ENCODE measurements at places on chromosomes 3 and 15.
A peak's percentile ranks its signal among the peaks of the same experiment; 100 is the strongest.

DNA sequence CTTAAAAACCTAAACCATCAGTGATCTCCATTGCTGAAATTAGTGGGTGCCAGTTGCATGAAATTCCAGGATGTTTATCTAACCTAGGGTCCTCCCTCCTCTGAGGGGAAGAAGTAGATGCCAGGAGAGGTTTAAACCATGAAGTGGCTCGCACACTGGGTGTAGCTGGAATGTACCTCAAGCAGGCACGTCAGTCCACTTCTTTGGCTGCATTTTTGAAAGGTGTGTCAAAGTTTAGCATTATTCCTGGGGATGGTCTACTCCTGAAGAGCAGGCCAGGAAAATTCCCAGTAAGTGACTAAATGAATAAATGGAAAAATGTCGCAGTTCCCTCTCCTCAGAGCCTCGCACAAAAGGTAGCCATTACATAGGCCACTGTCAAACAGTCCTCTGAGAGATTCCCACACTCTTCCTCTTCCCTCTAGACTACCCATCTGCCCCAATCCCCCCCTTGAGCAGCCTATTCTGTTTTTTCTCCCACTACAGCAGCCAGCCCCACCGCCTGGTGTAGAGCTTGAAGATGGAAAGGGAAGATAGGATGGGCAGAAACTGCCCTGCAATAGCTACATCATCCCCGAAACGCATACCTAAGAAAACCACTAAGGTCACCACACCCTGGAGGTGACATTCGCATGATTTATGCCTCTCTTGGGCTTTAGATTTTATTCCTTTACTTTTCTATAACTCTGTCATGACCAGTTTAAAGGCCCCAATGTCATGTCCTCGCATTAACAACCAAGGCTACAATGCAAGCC, 655 bp upstream of the TMOD3 start:
- peak; percentile 59 for ATAC-seq

DNA sequence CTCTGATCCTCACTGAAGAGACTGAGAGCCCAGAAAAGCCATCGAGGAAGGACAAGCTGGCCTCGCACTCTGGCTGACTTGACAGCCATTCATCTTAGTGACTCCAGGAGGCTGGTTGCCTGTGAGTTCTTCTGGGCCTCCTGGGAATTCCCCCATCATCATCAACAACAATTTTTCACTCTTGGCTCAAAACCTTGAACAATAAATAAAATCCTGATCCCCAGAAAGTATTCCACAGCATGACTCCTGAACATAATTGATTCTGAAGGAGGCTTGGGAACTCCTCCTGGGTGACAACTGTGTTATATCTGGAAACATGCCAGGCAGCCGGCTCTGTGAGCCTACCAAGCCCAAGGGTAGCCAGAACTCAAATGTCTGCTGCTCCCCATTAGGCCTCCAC, 188.6 kb downstream of the SHQ1 start:
- no peak for ATAC-seq

DNA sequence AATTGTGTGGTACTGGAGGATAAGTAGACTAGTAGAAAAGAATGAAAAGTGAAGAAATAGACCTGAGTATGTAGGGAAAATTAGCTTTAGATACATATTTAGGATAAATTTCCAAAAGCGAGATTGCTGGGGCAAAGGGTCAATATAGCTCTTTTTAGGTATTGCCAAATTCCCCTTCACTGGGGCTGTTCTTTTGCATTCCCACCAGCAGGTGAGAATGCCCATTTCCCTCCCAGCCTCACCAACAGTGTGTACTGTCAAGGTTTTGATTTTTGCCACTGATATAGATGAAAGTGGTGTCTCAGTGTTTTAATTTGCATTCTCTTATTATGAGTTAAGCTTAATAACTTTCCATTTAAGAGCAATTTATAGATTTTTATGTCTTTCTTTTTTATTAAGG, 35.7 kb upstream of the BHLHE40 start:
- no peak for ATAC-seq

- no peak for ATAC-seq
Measured at GRCh38 chr3:84136425-84136824, 822.4 kb upstream of the CADM2 start.

- ATAC-seq: no peak
Measured at GRCh38 chr15:29638781-29639180, 183.5 kb downstream of the TJP1 start.

DNA sequence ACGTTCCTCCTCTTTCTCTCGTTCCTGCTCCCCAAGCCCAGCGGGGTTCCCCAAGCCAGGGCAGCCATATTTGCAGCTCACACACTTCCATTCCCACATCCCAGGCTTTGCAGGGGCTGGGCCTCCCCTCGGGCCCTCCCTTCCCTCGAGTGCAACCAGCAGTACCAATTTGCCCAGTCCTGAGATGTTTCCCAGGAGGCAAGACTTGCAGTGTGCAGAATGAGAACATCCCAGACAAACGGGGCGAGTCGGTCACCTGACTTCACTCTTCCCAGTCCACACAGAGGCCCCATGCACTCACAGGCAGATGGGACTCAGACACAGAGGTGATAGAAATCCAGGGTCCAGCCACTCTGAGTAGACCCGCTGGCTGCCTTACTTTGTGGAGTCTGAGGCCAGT, 56.2 kb upstream of the SLC6A6 start:
- ATAC-seq: no peak

- no peak for ATAC-seq
Measured at GRCh38 chr3:190524942-190525341, 11.1 kb downstream of the IL1RAP start.

GRCh38 chr3:120850381-120851295, 57.4 kb upstream of the STXBP5L start:
- ATAC-seq: no peak

DNA sequence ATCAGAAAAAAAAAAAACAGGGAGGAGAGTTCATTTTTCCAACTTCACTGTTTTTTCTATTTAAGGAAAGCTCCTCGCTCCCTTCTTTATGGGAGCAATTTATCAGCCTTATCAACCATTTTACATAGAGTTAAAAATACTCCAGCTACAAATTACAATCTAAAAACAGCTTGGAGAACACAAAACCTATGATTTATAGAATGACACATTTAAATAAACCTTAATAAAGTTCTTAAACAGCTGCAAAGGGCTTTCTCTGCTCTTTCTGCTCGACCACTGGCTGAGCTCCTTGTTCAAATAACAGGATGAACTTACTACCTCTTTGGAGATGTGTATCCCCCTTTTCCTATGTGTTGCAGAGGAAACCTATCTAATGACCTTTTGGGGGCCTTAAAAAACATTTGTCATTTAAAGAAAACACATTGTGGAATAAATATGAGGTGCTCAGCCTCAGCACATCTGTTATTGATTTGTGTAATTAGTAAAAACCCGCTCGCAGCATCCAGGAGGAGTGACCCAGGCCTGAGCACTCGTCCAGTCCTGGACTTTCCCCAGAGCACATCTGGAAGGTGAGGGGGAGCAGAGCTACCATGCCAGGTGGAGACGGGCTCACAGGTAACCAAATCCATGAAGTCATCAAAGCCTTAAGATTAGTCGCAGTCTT, 231.2 kb downstream of the ATP8B4 start:
- ATAC-seq: no peak

GRCh38 chr3:13951184-13951583, 71.3 kb upstream of the WNT7A start:
- ATAC-seq: no peak

GRCh38 chr15:40902605-40903561, 8.6 kb downstream of the VPS18 start:
- ATAC-seq: no peak

DNA sequence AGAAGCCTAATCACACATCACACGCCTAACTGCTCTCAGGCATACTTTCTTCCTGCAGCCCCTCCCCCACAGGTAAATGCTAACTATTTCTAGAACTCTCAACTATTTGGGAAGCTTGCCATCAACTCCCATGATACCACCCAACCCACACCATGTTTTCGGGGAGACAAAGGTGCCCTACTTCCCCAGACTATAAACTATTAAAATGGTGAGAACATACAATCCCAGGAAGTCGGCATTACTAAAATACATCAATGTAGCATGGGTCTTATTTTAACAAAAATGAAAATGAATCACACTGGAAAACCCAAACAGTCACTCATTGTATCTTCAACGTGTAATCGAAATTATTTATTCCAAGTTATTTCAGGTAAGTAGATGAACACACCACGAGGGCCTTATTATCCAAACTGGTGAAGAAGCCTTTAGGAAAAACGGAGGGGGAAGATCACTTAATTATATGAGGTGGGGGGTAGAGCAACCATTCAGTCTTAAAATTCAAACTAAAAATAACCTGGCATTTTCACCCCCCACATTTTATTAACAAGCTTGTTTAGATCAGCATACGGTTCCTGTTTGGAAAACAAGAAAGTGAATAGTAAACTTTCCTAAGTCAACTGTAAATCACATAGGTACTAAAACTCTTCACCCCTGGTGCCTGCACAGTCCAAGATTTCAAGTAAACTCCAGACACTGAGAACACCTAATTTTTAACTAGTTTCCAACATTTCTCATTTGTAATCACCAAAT, 1.9 kb downstream of the TBL1XR1 start:
- ATAC-seq: no peak

GRCh38 chr15:77032052-77032646, 37.2 kb downstream of the PSTPIP1 start:
- no peak for ATAC-seq
